ENCODE measurements at places on chromosomes 6 and 20.

DNA sequence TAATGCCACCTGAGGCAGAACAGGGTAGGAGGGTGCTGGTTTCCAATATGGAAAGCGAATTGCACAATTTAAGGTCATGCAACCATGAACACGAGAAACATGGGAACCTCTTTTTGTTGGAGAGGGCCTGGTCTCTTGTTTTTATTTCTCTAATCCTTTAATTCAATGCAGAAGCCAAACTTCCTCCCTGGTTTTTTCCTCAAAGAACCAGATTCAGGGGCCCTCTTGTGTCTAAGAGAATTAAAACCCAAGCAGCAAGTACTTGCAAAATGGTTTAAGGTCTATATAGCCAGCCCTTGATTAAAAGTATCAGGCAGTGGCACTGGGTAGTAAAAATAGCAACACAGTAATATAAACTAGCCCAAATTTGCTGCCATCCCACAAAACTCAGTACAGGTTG lies 19.5 kb downstream of the GSTA4 start:
- DNase-seq: no peak

- no peak for DNase-seq
Measured at GRCh38 chr20:31920275-31920855, 31.5 kb downstream of the PDRG1 start.

- DNase-seq: no peak
Measured at GRCh38 chr6:38997128-38997761, 51.3 kb upstream of the GLP1R start.

DNA sequence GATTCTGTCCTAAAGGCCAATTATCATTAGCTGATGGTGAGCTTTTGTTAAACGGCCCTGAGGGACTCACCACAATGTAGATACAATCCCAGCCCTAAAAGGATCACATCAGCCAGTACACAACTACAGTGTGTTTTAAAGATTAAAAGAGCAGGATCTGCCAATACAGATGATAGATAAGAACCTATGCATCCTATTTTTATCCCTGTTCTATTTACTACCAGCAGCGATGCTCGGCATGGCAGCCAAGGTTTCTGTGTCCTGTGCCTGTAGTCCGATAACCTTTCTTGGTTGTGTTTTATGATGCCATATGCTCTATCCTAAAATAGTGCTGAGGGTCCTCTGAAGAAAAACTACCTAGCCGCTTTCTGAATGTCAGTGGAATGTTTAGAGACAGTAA lies 289.4 kb downstream of the PHACTR1 start:
- no peak for DNase-seq

- DNase-seq: no peak
Measured at GRCh38 chr6:10522929-10523573, 1.9 kb downstream of the GCNT2 start.

- no peak for DNase-seq
Measured at GRCh38 chr20:53935344-53936084, 134.9 kb downstream of the BCAS1 start.

DNA sequence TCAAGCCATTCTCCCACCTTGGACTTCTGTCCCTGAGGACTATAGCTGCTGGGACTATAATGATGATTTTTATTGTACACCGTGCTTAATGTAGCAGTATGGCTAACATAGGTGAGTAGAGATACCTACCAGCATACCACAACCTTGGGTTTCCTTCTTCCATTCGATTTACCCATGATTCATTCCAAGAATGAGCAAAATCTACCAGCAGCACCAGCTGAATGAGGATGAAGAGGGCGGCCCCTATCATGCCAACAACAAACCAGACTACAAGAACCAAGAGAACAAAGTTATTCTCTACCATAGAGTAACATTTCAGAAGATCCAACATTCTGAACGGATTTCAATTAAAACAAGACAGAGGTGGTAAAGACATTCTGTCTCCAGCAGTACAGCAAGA lies 12.1 kb downstream of the SERINC3 start:
- no peak for DNase-seq

GRCh38 chr6:42819803-42820511 lies 38.1 kb downstream of the BICRAL start:
- no peak for DNase-seq

DNA sequence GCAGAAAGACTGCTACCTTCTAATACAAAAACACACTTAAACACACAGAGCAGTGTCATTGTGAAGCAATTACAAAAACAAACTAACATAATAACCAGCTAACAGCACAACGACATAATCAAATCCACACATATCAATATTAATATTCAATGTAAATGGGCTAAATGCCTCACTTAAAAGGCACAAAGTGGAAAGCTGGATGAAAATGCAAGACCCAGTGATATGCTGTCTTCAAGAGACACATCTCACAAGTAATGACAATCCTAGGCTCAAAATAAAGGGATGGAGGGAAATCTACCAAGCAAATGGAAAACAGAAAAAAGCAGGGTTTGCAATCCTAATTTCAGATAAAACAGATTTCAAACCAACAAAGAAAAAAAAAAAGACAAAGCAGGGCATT lies 67.8 kb upstream of the HTR1E start:
- DNase-seq: no peak

DNA sequence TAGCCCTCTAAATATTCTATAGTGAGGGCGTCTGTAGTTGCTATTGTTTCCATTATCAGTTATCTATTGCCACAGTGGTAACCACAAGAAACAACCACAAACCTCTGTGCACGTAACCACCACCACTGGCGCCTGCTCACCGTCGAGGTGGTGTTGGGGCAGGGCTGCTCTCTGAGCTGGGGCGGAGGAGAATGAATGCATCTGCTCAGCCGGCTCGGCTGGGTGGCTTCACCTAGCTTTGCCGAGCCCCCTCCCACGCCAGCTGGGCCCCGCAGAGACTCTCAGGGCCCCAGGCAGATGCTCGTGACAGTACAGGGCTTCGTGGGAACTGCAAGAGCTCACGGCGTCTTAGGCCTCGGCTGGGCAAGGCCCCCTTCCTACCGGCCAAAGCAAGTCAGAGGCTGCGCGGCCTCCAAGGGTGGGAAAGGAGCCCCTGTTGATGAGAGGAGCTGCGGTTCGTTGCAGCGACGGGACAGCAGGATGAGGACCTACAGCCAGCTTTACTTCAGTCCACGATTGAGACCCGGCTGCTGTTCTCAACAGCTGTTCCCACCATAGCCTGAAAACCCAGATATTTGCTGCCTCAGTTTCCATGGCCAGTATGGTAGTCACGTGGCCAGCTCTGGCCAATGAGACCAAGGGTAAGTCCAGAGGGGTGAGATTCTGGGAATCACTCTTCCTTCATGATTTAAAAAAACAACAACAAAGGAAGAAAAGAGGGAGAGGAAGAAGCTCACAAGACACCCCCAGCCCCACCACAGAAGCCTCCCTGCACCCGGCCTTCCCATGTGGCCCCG lies 120.2 kb upstream of the AFDN start:
- no peak for DNase-seq

- no peak for DNase-seq
Measured at GRCh38 chr20:34189572-34190163, 51.6 kb upstream of the ASIP start.

DNA sequence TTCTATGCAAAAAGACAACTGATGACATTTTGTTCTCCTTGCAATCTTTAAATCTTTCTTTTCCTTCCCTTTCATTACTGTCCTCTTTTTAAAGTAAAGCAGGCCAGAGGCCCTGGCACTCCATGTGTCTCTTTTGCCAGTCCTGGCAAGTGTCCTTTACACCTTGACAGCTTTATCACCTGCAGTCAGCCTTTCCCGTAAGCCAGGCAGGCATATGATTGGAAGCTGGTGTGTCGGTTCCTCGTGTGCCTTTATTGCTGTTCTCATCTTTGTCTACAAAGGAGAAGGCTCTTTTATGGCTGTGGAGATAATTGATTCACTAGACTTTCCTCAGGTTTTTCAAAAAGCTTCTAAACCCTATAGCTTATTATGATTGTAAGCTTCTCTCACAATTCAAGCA lies 162.3 kb upstream of the FBXL4 start:
- DNase-seq: no peak

DNA sequence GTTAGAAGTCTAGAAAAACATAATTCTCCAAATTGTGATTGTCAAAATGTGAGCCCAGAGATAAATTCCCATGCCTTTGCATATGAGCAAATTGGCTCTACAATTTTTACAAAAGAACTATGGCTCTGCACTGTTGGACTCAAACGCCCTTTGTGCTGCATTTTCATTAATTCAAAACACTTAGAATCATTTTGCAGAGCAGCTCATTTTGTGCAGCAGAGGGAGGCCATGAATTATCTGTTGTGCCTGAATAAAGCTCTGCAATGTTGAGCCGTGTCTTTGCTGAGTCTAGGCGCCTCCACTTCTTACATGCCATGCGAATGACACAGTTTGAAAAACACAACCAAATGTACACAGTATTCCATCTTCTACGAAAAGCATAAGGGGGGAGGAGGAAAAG lies 230.2 kb downstream of the PRKN start:
- DNase-seq: no peak

DNA sequence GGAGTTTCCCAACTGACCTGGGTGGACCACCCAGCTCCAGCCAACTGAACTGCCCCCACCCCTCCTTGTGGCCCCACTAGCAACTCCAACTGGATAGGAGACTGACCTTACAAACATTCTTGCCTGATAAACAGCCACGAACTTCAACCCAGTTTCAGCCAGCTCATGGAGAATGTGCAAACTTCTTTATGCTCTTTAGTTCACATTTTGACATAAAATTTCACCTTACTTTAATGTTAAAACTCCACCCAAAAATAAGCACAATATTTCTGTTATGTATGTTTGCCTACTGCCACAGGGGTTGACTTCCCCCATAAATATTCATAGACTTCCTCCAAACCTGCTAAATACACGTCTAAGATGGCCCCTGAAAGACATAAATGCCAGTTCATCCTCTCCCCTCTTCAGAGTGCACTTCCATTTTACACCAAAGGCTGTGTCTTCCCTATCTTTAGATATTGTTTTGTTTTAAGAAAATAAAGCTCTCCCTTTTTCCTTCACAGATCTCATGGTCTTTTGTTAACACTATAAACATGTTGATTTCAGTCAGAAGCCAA lies 643.7 kb downstream of the EPM2A start:
- no peak for DNase-seq

- no peak for DNase-seq
Measured at GRCh38 chr20:44754554-44754953, 8.9 kb downstream of the KCNK15 start.

GRCh38 chr6:20085817-20086216 lies 126.5 kb downstream of the MBOAT1 start:
- no peak for DNase-seq

GRCh38 chr6:151207674-151208073 lies 32.1 kb upstream of the AKAP12 start:
- no peak for DNase-seq

- DNase-seq: no peak
Measured at GRCh38 chr6:135465307-135465706, 32.2 kb downstream of the AHI1 start.

- no peak for DNase-seq
Measured at GRCh38 chr6:37283268-37283667, 25.3 kb upstream of the TMEM217 start.

- DNase-seq: no peak
Measured at GRCh38 chr6:159299566-159299965, 130.4 kb downstream of the FNDC1 start.

GRCh38 chr6:97009781-97010492 lies 85.4 kb downstream of the KLHL32 start:
- no peak for DNase-seq

GRCh38 chr20:53580376-53581111 lies 13.1 kb downstream of the ZNF217 start:
- DNase-seq: no peak

DNA sequence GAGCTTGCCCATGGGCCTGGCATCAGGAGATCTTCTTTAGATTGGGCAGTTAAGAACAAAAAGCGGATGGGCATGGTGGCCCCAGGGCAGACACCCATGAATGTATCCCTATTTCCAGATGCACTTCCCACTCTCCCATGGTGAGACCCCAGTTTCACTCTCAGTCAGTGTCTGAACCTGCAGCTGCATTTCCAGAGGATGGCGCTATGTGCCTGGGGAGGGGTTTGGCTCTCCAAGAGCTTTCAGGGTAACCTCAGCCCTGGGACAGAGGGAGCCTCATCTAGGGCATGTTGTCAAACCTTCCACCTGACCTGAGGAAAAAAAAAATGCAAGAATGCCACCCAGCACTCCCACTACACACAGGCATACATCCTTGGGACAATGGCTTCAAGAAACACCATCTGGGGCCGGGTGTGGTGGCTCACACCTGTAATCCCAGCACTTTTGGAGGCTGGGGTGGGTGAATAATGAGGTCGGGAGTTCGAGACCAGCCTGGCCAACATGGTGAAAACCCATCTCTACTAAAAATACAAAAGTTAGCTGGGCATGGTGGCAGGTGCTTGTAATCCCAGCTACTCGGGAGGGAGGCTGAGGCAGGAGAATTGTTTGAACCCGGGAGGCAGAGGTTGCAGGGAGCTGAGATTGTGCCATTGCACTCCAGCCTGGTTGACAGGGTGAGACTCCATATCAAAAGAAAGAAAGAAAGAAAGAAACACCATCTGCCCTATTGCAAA lies 1.9 kb downstream of the CST9L start:
- no peak for DNase-seq

DNA sequence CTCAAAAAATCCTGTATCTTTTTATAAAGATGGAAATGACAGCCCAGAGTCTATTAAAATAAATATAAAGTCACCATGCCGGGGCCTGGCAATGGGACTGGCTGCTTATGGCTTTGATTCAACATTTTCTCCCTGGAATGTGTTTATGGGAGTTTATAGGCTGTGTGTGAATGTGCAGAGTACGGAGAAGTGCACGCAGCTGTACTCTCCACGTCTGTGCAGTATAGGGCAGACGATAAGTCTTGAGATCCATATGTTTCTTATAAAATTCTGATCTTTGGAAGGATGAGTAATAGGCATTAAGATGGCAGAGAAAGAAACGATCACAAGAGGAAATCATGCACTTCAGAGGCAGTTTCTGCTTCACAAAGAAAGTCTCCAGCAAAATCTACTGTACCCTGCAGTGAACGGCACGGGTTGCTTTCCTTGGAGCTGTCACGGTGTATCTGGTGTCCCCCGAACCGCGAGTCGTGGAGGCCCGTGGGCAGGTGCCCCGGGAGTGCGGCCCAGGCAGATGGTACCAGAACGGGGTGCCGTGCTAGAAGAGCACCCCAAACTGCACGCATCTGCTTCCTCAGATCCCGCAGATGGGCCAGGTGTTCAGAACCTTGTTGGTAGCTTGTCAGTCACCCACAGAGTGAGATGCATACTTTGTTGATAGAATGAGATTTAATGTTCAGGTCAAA lies 382.5 kb downstream of the TAF4 start:
- no peak for DNase-seq

- DNase-seq: no peak
Measured at GRCh38 chr20:59365611-59366285, 65.3 kb downstream of the EDN3 start.
